IMR-90 (cell line): ENCODE measurements at places on chromosomes 11 and 22. TPM values are rescaled to one million over a fixed set of nuclear protein-coding genes. Genes with fewer than 3 reads are reported as not detected.

DNA sequence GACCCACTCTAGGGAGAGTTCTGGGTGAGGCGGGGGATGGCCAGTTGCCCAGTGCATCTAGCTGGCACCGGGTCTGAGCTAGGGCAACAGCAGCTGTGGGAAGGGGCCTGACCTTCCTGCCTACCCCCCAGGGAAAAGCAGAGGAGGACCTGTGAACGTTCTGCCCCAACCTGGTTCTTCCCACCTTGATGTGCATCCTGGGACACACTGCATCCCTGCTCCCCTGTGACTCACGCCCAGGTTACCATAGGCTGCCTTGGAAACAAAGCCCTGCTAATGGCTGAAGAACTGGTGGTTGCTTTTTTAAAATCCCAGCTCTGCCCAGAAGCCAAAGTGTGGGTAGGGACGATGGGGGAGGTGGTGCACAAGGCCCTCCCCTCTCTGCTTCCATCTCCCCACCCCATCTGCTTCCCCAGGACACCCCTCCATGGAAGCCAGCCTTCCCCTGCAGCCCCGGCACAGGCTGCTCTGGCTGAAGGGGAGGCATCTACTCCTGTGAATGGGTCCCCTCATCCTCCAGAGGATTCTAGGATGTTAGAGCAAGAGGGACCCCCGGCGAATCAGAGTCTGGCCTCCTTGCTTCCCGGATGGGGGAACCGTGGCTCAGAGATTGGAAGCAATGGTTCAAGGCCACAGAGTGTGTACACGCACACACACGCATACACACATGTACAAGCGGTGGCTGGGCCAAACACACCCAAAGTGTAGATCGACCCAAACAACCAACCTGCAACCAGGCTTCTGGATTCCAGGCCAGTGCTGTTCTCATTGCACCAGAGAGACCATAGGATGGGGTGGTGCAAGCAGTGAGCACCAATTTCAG, 7.6 kb upstream of the C11orf96 start:
- H3K27me3 ChIP-seq = peaks cover 8% of the 10 kb centered on the region; the same call in 1 of the 2 replicates
- no peak overlapping the region for H3K27ac ChIP-seq
- no peak for DNase-seq
- H3K36me3 ChIP-seq = no peaks in the 10 kb centered on the region
- peaks cover 22% of the 10 kb centered on the region for H3K4me1 ChIP-seq

GRCh38 chr22:45585437-45585755, 82.7 kb downstream of the FBLN1 start:
- no peak overlapping the region for H3K4me3 ChIP-seq
- H3K36me3 ChIP-seq = peaks cover 58% of the 10 kb centered on the region; the same call in 1 of the 2 replicates
- peak; percentile 65 for DNase-seq
- H3K27ac ChIP-seq = no peak overlapping the region

- peaks cover 53% of the 10 kb centered on the region for H3K27me3 ChIP-seq
- no peak overlapping the region for H3K4me3 ChIP-seq
These were observed 5.0 kb downstream of the CABP7 start for GRCh38 chr22:29724843-29725242.

GRCh38 chr11:98679673-98680072, 341.1 kb upstream of the CNTN5 start:
- no peak for DNase-seq
- no peaks in the 10 kb centered on the region for H3K4me1 ChIP-seq
- no peak overlapping the region for H3K4me3 ChIP-seq
- H3K27ac ChIP-seq = no peak overlapping the region
- H3K27me3 ChIP-seq = no peaks in the 10 kb centered on the region

GRCh38 chr11:74634537-74634936, 42.2 kb downstream of the POLD3 start:
- H3K4me3 ChIP-seq = no peak overlapping the region
- peak; percentile 66 for DNase-seq
- H3K36me3 ChIP-seq = peaks cover 3% of the 10 kb centered on the region; the same call in 1 of the 2 replicates

DNA sequence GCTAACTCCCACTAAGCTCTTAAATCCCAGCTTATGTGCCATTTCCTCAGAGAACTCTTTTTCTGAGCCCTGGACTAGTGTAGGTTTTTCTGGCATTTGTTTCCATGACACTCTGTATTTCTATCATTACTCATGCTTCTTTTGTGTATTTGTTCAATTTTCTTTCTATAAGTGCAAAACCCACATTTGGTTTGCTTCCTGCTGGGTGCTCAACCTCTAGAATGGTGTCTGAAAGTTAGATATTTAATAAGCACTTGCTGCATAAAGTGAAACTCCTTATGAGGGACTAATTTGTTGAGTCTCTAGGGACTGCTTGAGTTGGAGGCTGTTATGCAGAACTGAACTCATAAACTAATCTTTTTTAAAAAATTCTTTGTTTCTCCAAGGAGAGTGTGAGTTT, 68.6 kb downstream of the SYT9 start:
- H3K27me3 ChIP-seq = no peaks in the 10 kb centered on the region
- no peak for DNase-seq
- H3K4me3 ChIP-seq = no peak overlapping the region
- no peak overlapping the region for H3K27ac ChIP-seq
- no peaks in the 10 kb centered on the region for H3K4me1 ChIP-seq

- H3K4me1 ChIP-seq = peaks cover 9% of the 10 kb centered on the region
- no peak overlapping the region for H3K4me3 ChIP-seq
- H3K27me3 ChIP-seq = no peaks in the 10 kb centered on the region
- no peak for DNase-seq
- H3K27ac ChIP-seq = no peak overlapping the region
- peaks cover 38% of the 10 kb centered on the region for H3K36me3 ChIP-seq
These were observed 3.6 kb upstream of the ZDHHC8 start for GRCh38 chr22:20127869-20128618.

KIF18A gene
- total RNA-seq = 24.4 and 37.2 TPM in 2 replicates

LBHD1 gene
- total RNA-seq = 1.4 and 1.6 TPM in 2 replicates

C11orf65 gene
- 0.18 and 0.56 TPM in 2 replicates for total RNA-seq
